ENCODE measurements at places on chromosomes 1 and 21.
A peak's percentile ranks its signal among the peaks of the same experiment; 100 is the strongest.

GRCh38 chr21:31524140-31524539 lies 135.4 kb upstream of the SOD1 start:
- DNase-seq, result no peak

DNA sequence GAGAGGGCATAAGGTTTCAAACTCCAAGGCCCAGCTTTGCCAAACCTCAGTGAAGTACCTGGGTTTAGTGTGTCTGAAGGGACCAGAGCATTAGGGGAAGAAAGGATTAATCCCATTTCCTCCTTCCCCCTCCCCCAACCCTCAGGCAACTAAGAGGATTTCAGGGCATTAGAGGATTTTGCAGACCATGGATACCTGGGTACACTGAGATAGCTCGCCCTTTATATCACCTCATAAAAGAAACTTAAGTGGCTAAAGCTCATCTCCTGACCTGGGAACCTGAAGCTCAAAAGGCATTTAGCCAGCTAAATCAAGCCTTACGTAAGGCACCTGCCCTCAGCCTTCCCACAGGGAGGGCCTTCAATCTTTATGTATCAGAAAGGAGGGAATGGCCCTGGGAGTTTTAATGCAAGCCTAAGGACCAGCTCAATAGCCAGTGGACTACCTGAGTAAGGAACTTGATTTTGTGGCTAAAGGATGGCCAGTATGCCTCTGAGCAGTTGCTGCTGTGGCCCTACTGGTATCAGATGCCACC lies 26.4 kb upstream of the SMYD3 start:
- no peak for DNase-seq

GRCh38 chr1:231216498-231216897 lies 24.5 kb upstream of the GNPAT start:
- no peak for DNase-seq

DNA sequence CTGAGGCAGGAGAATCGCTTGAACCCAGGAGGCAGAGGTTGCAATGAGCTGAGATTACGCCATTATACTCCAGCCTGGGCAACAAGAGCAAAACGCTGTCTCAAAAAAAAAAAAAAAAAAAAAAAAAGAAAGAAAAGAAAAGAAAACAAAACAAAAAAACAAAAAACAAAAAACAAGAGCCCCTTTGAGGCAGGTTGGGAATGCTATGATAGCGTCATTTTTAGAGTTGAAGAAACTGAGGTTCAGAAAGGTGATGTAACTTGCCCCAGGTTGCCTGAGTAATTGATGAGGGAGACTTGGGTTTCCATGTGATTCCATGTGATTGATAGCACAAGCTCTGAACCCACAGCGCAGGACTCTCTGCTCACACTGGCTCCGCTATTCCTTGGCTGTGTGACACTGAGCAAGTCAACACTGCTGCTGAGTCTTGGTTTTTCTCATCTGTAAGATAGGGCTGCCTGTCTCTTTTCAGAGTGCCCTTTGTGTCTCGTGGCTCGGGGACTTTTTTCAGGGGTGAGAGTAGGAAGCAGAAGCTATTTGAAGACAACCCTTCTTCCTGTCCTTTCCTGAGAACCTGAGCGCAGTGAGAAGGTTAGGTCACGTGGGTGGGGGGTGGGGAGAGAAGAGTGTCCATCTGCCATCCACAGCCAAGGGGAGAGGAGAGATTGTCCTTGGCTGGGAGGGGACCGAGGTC lies 2.5 kb downstream of the CNR2 start:
- DNase-seq, result no peak

DNA sequence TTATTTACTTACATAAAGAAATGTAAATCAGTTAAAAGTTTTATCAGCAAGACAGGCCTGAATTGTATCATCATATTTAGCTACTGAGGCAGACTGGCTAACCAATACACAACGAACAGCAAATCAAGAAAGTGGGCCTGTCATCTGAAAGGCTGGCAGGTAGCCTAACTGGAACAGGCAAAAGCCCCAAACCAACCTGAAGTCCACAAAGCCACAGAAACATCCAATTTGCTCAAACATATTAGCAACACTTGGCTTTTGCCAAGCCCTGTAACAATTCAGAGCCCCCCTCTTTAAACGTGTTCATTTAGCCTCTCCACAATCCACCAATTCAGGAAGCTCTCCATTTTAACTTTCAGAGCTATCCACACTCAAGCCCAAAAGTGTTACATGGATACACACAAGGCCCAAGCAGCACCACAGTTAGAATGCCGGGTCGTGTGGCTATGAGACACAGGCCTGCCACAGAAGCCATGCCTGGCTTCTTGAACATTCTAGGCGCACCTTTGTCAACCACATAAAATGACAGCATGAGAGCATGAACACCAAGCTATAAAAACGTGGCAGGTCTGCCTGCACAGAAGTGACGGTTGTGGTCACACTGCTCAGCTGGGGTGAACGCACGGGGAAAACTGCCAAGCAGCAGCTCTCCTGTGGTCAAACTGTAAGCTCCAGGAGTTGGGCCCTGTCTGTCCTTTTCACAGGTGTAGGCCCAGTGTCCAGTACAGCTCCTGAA lies 49.3 kb downstream of the CD34 start:
- DNase-seq, result no peak

DNA sequence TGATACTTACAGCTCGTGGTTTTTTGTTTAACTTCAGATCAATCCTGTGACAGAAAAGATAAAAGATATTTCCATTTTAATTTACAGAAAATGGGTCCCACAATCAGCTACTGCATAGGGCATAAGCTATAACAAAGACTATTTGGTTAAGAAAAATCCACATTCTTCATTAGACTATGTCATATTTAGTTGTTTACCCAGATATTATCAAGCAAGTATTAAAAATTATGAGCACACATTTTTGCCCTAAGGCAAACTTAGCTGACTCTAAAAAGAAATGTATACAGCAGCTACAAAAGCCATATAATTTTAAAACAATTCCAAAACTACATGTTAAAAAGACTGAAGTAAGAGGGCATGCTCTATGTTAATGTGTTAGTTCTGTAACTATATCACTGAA lies 18.7 kb downstream of the MEAF6 start:
- DNase-seq, result no peak

GRCh38 chr1:235411489-235412486 lies 44.6 kb downstream of the TBCE start:
- DNase-seq, result no peak

GRCh38 chr1:239536165-239536849 lies 149.9 kb downstream of the CHRM3 start:
- no peak for DNase-seq

- DNase-seq, result no peak
Observed at GRCh38 chr1:155082301-155083051, 3.8 kb downstream of the EFNA3 start.

GRCh38 chr1:230504310-230504709 lies 78.2 kb upstream of the PGBD5 start:
- no peak for DNase-seq

DNA sequence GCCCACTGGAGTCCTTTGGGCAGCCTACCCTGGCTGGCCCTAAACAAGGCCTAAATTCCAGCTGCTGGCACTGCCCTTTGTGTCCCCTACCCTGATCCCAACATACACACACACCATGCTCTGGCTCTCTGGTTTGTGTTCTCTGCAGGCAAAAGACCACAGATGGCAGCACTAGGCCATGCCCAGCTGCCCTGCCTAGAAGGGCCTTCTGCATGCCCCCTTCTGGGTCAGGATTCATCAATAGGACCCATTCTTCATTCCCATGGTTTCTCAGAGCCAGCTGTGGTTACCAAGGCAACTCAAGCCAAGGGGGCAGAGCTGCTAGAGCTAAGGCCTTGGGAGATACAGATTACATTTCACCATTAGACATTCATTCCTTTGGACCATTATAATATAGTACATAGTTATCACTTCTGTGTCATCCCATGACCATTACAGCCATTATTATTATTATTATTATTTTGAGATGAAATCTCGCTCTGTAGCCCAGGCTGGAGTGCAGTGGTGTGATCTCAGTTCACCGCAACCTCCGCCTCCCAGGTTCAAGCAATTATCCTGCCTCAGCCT lies 17.5 kb downstream of the ASAP3 start:
- DNase-seq, result peak; percentile 16

DNA sequence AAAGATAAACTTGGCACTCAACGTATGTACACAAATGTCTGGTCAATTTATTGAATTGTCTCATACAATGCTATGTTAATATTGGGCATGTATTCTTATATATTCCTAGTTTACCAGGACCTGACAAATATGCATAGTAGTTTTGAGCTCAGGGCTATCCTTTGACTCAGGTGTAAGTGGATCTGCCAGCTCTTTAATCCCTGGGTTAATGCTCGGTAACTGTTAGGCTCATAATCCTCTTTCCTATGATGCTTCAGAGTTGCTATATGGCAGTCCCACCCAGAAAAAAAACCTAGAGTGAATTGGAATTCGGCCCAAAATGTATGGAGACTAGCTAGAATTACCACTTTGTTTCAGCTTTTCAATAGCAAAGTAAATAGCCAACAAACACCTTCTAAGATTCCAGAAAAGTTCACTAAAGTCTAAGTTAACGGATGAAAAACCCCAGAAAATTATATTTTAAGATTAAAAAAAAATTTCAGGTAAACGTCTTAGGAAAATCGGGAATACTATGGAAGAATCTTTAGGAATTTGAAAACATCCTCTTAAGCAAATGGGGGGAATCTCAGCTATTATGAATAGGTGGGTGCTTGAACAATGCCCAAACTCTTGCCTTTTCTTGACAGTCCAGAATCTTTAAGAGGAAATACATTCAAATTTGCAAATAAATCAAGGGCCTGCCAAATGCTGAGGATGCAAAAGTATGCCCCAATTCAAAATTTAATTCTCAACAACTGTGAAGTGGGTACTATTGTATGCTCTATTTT lies 10.9 kb downstream of the H3-3A start:
- DNase-seq, result no peak

DNA sequence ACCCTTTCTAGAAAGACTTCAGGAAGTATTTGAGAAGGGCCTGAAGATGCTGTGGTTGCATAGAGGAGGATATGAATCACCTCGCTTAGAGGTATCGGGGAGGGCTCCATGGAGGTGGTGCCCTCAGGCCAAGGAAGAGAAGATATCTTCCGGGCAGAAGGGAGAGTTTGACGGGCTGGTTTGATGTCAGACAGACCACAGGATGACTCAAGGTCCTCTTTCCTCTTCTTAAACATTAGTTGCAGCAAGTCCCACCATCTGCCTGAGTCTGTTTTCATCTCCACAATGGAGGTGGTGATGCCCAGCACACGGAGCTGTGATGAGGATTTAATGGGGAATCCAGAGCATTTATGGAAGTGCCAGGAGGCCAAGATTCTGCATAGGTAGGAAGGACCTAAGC lies 25.1 kb upstream of the RUNX3 start:
- DNase-seq, result no peak

- no peak for DNase-seq
Observed at GRCh38 chr21:42421018-42421793, 17.5 kb downstream of the UBASH3A start.

DNA sequence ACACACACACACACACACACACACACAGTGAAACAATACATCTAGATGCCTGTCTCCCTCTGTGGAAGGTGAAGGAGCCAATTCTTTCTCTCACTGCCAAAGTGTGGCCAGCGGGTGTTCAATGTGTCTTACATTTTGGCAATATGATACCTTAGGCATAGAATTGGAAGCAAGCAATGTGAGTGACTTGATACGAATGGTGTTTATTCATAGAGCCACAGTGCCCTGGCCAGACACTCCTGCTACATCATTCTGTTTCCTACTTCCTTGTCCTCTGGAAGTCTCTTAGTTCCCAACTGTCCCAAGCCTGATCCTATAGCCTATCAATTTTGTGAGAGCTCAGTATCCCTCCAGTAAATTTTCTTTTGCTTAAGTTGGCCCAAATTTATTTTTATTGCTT lies 170.0 kb upstream of the L1TD1 start:
- DNase-seq, result no peak

GRCh38 chr1:236516929-236517704 lies 6.7 kb upstream of the LGALS8 start:
- DNase-seq, result no peak

GRCh38 chr1:184080309-184080708 lies 28.8 kb downstream of the TSEN15 start:
- no peak for DNase-seq

GRCh38 chr21:45208627-45208951 lies 79.1 kb downstream of the POFUT2 start:
- no peak for DNase-seq

- DNase-seq, result no peak
Observed at GRCh38 chr21:42492201-42492600, 3.8 kb downstream of the RSPH1 start.

GRCh38 chr1:218171302-218171893 lies 113.7 kb upstream of the RRP15 start:
- DNase-seq, result no peak

DNA sequence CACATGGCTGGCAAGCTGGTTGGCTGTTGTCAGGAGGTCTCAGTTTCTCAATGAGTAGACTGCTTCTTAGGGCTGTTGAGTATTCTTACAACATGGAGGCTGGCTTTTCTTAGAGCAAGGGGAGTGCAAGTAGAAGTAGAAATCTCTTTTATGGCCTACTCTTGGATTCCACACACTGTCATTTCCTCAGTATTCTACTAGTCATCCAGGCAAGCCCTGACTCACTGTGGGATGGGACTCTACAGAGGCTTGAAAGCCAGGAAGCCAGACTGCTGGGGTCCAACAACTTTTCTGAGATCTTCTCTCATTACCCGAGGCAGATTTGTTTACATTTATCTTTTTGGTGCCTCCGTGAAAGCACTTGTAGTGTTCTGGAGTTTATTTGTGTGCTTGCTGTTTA lies 196.2 kb upstream of the APP start:
- DNase-seq, result no peak

DNA sequence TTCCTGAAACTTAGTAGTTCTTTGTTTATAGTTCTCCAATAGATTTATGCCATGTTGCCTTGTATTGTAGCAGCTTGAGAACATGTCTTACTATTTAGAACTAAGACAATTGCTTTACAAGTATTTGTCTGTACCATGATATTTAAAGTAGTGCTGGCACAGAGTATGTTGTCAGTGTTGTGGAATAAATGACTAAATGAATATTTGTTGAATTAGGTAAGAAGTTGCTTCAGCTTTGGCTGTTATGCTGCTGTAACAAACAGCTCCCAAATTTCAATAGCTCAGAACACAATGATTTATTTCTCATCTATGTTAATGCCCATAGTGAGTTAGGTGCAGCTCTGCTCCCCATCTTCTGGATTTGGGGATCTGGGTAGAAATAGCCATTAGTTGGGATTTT lies 90.2 kb upstream of the VCAM1 start:
- DNase-seq, result no peak

DNA sequence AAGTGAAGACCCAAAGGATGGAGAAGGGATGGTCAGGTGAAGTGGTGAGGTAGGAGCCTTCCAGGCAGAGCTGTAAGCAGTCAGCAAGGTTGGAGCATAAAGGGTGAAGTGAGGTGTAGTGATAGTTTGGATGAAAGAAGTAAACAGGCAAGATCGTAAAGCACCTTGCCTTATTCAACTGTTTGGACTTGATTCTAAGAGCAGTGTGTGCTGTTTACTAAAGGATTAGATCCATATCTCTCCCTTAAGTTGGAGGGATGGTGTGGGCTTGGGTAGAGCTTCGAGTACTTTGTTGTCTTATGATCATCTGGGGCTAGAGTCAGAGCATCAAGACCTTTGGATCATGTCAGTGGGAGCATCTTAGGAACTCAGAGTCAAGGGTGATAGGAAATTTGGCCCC lies 39.8 kb upstream of the CD34 start:
- no peak for DNase-seq

GRCh38 chr1:44263568-44264450 lies 50.5 kb downstream of the DMAP1 start:
- DNase-seq, result no peak
